ENCODE measurements at places on chromosomes 6 and 20. TPM values are rescaled to one million over a fixed set of nuclear protein-coding genes. Genes with fewer than 3 reads are reported as not detected.

Gene VGLL2
- 0.26 TPM for total RNA-seq

Gene HAO1
- total RNA-seq = not detected

Gene KCNK16
- total RNA-seq = not detected

Gene TENT5A
- total RNA-seq = 36.6 TPM

Gene PSORS1C2
- not detected for total RNA-seq

Gene ZBTB46
- total RNA-seq = 17.0 TPM

Gene PPP1R3G
- 7.4 TPM for total RNA-seq

Gene SDC4
- 152 TPM for total RNA-seq

Gene SLC22A23
- total RNA-seq = 5.5 TPM

Gene MLIP
- total RNA-seq = 248 TPM

Gene HMGCLL1
- 1.2 TPM for total RNA-seq

Gene NRSN1
- total RNA-seq = not detected

Gene DCBLD1
- total RNA-seq = 4.1 TPM

Gene C20orf173
- total RNA-seq = not detected

Gene GDAP1L1
- 0.21 TPM for total RNA-seq

Gene LINC00237
- not detected for total RNA-seq

DNA sequence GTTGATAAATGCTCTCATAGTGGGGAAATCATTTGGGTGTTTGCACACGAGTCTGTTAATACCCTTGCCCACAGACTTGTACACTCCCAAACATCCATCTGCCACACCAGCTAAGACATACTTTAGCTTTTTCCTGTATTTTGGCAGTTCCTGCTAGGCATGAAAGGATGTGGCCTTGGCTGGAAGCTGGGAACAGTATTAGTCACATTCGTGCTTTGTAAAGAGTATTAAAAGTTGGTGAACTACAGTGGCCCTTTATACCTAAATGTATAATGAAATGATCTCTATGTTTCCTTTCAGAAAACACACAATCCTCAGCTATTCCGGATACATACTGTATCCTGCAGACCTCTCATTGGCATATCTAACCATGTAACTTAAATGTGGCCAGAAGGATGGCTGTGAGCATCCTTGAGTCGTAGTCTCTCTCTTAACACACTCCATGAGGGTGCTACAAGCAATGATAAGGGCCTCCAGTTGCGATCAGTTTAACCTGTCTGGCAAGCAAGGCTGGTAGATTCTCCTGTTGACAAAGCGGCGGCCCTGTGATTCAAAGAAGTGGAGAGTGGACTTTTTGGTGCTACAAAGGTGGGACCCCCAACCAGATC, 1.5 kb downstream of the LEMD2 start:
- DNase-seq = no peak

- DNase-seq = no peak
Observed at GRCh38 chr20:23631981-23632710, 5.6 kb downstream of the CST3 start.

DNA sequence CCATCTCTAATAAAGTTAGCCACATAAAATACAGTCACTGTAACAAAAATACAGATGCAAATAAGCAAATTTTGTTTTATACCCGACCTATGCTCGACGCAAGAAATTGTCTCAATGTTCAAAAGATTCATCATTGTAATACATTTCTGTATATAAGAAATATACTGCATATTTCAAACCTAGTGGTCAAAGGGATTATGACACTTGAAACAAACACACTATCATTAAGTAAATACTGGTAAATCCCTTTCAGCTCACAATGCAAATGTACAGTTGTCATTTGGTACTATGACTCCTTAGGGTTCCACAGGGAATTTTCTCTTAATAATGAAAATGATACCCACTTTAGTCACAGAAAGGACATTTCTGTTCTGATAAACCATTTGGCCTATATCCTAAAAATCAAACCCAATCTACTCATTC, 2.2 kb downstream of the HIVEP2 start:
- no peak for DNase-seq

GRCh38 chr6:3423439-3424184, 33.2 kb downstream of the SLC22A23 start:
- no peak for DNase-seq

- DNase-seq = no peak
Observed at GRCh38 chr20:22437354-22437753, 147.0 kb downstream of the FOXA2 start.

GRCh38 chr6:132320007-132320406, 81.3 kb downstream of the MOXD1 start:
- no peak for DNase-seq

DNA sequence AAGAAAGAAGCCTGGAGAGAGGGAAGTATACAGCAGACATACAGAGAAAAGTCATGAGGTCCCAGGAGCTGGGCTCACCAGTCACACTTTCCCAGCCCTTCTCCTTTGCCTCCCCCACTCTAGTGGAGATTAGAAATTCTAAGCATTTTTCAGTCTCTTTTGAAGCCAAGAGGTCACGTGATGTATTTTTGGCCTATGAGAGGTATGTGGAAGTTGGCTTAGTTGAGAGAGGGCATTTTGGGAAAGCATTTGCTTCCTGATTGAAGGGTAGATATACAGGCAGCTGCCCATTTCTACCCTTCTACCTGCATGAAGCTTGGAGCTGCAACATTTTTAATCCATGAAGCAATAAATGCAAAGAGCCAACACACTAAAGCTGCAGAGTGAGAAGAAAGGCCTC, 106.0 kb upstream of the TNFAIP3 start:
- DNase-seq = no peak

GRCh38 chr20:1309439-1309847, 19.5 kb downstream of the SDCBP2 start:
- no peak for DNase-seq

- no peak for DNase-seq
Observed at GRCh38 chr6:67127041-67127440, 1420.0 kb upstream of the EYS start.

- no peak for DNase-seq
Observed at GRCh38 chr6:119224095-119224701, 125.4 kb downstream of the MAN1A1 start.

- no peak for DNase-seq
Observed at GRCh38 chr6:115443825-115444478, 616.7 kb downstream of the FRK start.

- no peak for DNase-seq
Observed at GRCh38 chr6:111382476-111383294, 100.3 kb downstream of the REV3L start.

GRCh38 chr6:131682442-131682841, 18.8 kb downstream of the OR2A4 start:
- no peak for DNase-seq

- DNase-seq = no peak
Observed at GRCh38 chr6:36566418-36566905, 19.2 kb upstream of the STK38 start.

- no peak for DNase-seq
Observed at GRCh38 chr6:166907871-166908806, 48.2 kb downstream of the RNASET2 start.

DNA sequence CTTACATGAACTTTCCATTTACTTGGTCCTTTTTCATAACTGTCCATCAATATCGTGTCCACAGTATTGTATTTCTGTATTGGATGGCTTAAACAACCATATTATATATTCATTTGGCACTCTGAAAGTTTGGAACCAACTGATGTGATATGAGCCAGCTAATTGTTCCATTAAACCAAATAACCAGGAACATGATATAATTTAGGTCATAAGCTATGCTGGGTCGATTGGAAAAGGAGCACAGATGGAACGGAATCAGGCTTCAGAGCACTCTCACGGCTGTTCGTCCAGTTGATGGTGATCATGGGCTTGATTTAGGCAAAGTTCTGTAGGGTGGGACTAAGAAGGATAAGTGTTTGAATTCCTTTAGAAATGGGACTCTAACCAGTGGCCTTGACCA, 142.7 kb downstream of the DNAH8 start:
- DNase-seq = no peak

GRCh38 chr6:43993881-43994523, 133.2 kb downstream of the MRPL14 start:
- DNase-seq = no peak

DNA sequence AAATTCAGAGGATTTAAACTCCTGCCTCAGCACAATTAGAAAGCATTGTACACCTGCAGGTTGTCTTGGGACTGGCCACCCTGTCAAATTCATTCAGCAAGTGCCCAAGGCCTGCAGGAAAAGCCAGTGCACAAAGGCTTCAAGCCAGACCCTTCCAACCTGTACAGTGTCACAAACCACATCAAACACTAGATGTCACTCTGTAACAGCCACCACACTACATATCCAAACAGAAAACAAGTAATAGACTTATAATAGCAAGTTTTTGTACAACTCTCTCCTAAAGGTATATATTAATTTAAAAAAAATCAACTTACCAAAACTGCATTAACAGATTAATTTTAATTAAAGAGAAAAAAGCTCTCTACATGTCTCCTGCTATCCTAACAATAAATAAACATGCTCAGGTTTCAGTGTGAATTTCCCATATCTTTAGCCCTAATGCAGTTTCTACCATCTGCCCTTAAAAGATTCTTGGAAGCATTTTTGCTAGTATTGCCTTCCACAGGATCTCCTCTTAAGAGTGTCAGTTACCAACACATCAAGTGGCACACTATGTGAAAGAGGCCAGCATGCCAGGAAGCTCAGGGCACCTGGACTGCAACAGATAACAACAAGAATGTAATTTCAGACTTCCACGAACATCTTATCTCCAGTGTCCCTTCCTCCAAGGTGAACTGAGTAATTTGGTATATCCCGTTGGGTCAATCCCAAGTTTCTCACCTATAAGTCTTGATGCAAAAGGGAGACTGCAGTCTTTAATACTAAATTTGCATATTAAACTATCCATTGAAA, 47.5 kb downstream of the RALGAPA2 start:
- no peak for DNase-seq

DNA sequence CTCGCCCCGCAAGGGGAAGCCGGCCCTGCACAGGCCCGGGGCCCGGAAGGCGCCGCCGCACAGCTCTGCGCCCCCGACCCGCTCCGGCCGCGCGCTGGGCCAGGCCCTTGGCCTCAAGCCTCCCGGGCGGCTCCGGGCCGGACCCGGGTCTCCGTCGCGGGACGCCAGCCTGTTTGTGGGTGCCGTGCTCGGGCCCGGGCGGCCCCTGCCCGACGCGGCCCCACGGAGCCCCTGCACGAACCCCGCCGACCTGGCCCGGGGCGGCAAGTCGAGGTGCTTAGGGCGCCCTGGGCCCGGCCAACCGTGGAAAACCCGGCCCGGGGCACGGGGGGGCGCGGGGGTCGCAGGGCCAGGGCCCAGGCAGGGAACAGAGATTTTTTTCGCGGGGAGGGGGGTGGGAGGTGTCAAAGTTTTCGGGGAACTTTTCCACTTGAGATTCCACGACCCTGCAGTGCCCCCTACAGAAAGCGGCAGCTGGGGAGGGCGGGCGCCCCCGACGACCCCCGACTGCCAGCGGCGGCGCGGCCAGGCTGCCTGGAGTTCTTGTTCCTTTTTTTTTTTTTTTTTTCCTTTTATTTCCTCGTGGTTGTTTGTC, 805 bp upstream of the STX16 start:
- DNase-seq = peak; percentile 49

- no peak for DNase-seq
Observed at GRCh38 chr20:20161611-20162010, 109.3 kb downstream of the CFAP61 start.

DNA sequence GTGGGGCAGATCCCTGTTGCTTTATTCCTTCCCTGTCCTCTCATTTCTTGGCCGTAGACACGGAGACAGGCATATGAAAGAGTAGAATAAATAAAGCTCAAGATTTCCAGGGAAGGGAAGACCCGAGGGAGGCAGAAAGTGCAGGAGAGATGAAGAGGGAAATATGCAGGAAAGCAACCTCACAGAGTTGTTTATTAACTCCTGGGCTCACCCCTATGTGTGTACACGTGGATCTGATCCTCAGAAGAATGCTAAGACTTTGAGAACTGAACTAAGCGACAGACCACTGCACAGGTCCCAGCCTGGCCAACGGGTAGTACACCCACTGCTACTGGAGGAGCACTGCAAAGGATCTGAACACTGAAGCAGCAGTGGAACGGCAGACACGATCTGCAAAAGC, 156.2 kb downstream of the KIF16B start:
- no peak for DNase-seq

DNA sequence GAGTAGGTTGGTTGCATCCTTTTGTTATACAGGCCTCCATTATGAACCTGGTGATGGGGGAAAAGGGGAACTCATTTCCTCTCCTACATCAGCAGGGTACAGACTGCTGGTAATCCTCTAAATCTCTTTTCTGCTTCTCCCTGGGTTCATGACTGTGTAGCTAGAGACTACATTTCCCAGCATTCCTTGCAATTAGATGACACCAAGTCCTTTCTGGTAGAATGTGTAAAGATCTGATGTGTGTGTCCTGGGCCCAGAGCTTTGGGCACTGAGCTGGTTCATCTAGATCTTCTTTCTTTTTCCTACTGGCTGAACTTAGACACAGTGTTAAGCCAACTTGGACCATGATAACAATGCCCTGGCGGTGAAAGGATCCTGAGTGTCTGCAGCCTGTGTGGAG, 104.7 kb upstream of the IFNGR1 start:
- no peak for DNase-seq

GRCh38 chr6:84027340-84028181, 6.0 kb upstream of the MRAP2 start:
- DNase-seq = peak; percentile 40

DNA sequence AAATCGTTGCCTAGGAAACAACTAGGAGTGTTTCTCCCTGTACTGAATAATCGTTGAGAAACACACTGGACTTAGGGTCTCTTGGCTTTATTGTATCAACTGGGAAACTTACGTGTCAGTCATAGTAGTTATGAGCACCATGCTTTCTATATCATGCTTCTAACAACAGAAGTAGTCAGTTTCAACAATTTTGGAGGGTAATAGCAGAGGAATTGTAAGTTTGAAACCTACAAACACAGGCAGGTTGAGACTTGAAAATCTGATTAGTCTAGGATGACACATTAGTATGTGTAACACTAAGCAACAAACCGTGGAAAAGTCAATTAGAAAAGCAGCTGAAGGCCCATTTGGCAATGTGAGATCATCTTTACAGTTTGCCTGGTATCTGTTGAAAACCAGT, 43.9 kb upstream of the FABP7 start:
- no peak for DNase-seq

DNA sequence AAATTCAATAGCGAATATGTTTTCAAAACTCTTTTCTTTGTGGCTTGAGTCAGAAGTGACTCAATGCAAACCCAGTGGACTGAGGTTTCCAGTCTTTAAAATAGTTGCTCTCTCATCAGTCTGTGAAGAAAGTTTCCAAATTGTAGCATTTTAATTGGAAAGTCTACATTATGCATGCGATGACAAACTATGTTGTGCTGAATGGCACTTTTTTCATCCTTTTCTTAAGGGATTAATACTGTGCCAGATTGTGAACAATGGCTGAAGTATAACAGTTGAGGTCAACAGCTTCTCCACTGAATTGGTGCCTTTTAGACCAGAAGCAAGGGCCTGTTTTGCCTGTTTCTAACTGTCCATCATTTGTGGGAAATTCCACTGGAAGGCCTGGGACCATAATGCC, 377.1 kb downstream of the BTBD9 start:
- no peak for DNase-seq

DNA sequence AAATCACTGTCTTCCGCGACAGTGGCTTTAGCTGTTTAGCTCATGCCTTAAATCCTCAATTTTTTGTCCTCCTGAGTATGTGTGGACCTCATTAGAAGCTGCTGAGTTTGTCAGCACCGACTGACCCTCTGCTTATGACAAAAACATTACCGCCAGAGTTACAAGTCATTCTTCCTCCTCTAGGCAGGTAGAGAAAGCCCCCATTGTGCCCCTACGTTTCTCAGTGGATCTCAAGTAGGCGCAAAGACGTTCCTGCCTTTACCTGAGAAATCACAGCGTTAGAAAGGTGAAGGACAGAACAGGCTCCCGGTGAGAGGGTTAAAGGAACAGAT, 227.3 kb upstream of the PDE10A start:
- DNase-seq = no peak

All from left cardiac atrium (tissue), 4 donors.